ENCODE measurements at places on chromosomes 7 and 10.
A peak's percentile ranks its signal among the peaks of the same experiment; 100 is the strongest.

DNA sequence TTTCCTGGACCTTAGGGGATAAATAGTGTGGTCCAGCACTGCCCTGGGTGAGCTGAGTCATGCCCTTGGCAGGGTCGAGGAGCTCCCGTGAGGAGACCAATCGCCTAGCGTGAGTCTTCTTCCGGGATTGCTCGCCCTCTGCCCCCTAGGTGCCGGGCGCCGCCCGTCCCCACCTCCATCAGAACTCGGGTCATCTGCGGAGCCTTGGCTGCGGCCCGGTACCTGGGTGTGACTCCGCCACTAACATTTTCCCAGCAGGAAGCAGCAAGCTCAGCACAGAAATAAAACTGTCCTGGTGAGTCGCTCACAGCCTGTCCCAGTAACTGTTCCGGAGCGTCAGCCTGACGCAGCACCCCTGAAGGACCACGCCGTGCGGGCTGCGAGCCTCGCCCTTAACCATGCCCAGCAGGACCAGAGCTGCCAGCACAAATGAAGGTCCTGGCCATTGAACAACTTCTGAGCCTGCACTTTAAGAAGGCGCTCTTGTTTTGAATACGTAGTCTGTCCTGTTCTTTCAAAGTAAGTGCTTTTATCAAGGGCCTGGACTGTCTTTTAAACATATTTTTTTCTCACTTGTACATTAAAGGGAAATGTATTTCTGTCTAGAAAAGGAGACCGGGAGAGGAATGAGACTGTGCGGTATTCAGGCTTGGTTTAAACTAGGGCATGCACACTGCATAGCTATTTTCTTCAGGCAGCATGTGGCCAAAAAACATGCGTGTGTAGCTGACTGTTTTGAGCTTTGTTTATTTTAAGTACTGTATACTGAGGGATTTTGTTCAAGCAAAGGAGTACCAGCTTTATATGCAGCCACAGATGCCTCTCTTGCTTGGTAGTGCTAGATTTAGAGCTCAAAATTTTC, 136.7 kb downstream of the HECW1 start:
- DNase-seq, result peak; percentile 55

DNA sequence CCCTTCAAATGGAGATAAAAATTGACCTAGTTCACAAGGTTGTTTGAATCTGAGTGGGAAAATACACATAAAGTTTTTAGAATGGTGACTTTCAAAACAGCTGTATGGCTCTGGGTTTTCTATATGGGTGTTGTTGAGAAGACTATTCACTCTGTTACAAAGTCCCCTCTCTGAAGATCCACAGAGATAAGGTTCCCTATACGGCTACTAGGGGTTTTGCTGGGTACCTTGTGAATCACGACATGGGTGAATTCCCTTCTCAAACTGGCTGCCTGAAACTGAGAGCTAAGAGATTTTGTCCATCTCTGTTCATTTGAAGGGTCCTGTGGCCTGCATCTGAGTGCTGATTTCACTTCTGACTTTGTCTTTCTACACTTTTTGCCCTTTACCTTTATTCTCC, 11.8 kb upstream of the SLC13A1 start:
- DNase-seq, result no peak

GRCh38 chr7:154937837-154938236, 65.1 kb downstream of the PAXIP1 start:
- DNase-seq, result no peak

- no peak for DNase-seq
Measured at GRCh38 chr10:91768123-91768522, 30.1 kb upstream of the TNKS2 start.

DNA sequence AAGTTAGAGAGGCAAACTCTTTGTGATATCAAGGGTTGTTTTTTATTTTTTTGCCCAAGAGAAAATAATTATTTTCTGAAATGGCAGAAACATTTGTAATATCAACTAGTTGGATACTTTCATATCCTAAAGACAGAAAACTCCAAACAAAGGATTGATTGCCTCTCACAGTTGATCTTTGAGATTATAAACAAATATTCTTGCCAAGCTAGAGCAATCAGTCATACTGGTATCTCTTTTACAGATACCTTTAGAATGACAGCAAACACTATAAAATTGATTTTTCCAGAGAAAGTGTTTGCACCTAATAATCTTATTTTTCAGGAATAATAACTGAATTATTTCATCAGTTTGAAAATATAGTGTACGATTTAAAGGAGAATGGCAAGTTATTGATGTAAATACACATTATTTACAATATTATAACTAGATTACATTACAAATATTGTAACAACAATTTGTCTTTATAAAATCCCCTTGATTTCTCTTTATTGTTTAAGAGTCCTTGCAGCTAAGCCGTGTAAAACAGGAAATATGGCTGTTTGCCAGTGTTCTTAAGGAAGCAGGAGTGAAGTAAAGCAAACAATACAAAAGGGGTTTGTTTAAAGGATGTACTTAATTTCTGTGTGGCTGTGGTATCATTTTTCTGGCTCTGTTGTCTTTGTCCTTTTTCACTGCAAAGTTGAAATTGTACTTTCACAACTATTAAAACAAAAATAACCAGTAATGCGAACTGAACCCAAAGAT, 58.4 kb downstream of the MAPK8 start:
- DNase-seq, result peak; percentile 66

- no peak for DNase-seq
Measured at GRCh38 chr7:8931906-8932646, 498.7 kb downstream of the NXPH1 start.

- no peak for DNase-seq
Measured at GRCh38 chr10:28014651-28015050, 15.8 kb upstream of the ODAD2 start.

- peak; percentile 37 for DNase-seq
Measured at GRCh38 chr7:38731215-38731614, 100.0 kb upstream of the AMPH start.

- DNase-seq, result no peak
Measured at GRCh38 chr10:109173121-109173520, 750.2 kb downstream of the XPNPEP1 start.

GRCh38 chr7:44044315-44045225, at the start of gene DBNL:
DBNL (plus strand) TSS chr7:44044702; CDS start chr7:44044738, 36 bp downstream.
- DNase-seq, result peak; percentile 98
